Myocyte (in vitro differentiated cells): ENCODE measurements at places on chromosomes 6 and 20. TPM values are rescaled to one million over a fixed set of nuclear protein-coding genes. Genes with fewer than 3 reads are reported as not detected.

- no peak for DNase-seq
These were observed 474.7 kb downstream of the EPM2A start for GRCh38 chr6:145260484-145261175.

DNA sequence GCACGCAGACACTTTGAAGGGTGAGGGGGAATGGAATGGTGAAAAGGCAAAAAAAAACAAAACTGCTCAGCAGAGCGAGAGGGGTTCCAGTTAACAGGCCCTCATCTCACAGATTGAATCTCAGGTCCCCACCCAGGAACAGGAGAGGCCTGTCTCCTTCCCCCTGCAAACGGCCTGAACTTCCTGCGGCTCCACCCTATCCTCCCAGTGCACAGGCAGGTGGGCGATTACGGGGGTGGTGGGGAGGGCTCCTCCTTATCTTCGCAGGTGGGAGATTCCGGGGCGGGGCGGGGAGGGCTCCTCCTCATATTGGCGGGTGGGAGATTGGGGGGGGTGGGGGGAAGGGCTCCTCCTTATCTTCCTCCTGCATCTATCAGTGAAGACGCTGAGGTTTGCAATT, 129.0 kb downstream of the SOX4 start:
- DNase-seq = no peak

DNA sequence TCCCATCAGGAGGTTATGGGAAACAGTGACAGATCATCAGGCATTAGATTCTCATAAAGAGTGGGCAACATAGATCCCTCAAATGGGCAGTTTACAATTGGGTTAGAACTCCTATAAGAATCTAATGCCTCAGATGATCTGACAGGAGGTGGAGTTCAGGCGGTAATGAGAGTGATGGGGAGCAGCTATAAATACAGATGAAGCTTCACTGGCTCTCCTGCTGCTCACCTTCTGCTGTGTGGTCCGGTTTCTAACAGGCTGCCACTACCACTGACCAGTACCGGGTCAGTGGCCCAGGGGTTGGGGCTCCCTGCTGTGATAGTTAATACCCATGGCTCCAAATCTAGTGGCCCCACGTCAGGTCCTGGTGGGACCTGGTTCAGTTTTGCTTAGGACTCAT, 135.7 kb downstream of the OR2B2 start:
- no peak for DNase-seq

DNA sequence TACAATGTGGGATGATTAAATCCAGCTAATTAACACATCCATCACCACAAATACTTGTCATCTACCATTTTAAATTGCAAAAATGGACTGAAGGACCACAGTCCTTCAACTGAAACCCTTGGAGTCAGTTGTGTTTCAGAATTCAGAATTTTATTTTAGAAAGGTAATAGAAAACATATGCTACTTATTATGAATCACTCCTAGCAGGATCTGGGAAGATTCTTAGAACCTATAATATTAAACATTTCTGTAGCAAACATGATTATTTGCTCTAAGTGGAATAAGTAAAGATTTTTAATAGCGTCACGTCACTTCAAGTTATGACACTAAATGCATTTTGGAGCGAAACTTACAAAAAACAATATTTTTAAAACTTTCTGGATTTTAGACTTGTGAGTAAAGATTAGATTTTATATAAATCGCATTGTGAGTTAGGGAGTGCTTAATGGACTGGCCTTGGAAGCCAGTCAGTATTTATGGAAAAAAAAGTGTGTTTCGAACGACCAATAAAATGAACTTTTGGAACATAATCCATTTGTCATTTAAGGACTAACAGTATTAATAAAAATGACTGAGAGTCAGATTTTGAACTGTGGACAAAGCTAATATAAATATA, 71.8 kb upstream of the PHACTR2 start:
- no peak for DNase-seq

Gene PGC
- total RNA-seq = not detected in 2 replicates

GRCh38 chr20:23093613-23094012, 7.5 kb upstream of the CD93 start:
- DNase-seq = no peak

- no peak for DNase-seq
These were observed 546.6 kb downstream of the CD83 start for GRCh38 chr6:14664112-14664601.

Gene AVP
- total RNA-seq = not detected in 2 replicates

Gene TSPO2
- not detected in 2 replicates for total RNA-seq

DNA sequence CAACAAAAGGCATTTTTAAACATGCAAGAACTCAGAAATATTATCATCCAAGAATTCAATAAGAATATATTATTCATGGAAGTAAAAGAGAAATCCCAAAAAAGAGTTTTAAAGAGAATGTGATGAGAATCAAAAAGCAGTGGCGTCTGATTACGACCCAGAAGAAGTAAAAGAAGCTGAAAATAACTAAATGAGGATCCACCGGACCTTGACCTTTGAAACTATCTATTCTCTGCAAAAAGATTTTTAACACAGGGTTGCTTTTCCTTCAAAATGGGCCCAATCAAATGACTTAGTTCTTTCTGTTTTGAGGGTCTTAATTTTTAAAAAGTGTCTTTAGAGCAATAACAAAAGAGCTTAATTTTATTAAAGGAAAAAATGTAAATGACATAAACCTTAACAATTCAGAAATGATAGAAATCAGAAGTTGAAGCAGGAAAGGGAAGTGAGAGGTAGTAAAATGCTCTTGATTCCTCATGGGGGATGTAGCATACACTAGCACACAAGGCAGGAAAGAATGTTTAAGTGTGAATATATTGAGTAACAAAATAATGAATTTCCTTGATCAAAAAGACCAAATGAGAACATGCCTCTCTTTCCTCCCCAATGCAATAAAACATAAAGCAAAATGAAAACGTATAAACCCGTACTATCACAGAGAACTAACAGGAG, 223.1 kb upstream of the PRDM1 start:
- no peak for DNase-seq

DNA sequence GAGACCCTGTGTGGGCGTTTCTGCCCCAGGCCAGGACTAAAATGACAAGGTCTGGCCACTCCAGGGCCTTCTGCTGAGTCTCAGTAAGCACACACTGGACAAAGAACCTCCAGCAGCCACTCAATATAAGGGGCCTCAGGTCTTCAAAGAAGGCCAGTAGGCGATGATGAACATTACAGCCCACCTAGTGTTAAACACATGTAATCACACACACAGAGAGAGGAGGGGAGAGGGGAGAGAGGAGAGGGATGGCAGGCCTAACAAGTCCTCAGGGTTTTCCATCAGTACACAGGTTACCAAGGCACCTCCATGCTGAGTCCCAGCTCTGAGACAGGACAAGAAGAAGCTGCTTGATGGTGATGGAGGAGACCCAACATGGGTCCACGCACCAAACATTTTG, 325.6 kb downstream of the PTPRT start:
- DNase-seq = no peak

Gene MYLK4
- total RNA-seq = 5.6 and 9.4 TPM in 2 replicates

GRCh38 chr6:43229803-43230620, 731 bp upstream of the DNPH1 start:
- peak; percentile 5 for DNase-seq

- DNase-seq = no peak
These were observed 10.0 kb upstream of the BNIP5 start for GRCh38 chr6:36346486-36347273.

DNA sequence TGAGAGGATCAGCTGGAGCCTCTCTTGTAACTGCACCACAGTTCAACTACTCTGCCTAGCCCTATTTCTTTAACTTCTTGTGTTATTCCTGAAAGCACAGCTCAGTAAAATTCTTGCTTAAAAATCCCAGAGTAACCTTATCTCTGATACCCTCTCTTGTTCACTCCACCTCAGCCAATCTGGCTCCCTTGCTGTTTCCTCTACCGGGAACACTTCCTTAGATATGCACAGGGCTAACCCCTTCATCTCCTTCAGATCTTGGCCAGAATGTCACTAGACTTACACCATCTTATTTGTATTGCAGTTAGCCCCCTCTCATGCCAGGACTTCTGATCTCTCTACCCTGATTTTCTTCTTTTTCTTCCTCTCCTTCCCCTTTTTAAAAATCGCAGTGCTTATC, 2.6 kb upstream of the ZKSCAN3 start:
- DNase-seq = no peak

GRCh38 chr6:141326426-141326825, 806.3 kb upstream of the GJE1 start:
- peak; percentile 89 for DNase-seq

DNA sequence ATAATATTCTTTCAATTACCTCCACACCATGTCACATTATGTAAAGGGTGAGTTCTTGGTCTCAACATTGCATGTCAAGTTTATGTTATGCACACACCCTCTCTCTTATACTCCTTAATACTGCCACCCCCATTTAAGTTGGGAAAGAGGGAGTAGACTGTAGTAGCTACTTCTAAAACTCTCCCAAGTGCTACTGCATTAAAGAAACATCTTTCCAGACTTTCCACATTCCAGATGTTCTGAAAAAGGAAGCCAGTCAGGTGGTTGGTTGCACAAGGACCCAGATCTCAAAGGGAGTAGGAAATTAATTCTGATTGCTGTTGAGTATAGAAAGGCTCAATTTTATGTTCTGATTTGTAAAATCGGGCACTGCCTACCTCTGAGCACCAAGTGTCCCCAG, 419.5 kb downstream of the CD83 start:
- DNase-seq = no peak

DNA sequence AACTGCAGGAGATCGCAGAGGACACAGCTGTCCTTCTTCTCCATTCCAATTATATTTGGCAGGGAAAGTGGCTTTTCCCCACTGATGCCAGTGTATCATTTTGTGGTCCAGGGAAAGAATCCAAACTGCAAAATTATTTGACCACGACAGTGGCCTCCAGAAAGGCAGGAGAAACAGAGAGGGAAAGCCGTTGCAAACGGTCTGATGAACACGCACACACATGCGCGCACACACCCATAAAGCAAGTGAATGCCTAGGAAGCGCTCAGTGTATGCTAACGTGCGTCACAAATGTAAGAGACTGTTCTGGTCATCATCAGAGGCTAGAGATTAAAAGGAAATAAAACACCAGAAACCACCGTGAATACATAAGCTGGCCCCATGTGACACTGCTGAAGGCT, 54.0 kb downstream of the NPEPL1 start:
- DNase-seq = peak; percentile 61

DNA sequence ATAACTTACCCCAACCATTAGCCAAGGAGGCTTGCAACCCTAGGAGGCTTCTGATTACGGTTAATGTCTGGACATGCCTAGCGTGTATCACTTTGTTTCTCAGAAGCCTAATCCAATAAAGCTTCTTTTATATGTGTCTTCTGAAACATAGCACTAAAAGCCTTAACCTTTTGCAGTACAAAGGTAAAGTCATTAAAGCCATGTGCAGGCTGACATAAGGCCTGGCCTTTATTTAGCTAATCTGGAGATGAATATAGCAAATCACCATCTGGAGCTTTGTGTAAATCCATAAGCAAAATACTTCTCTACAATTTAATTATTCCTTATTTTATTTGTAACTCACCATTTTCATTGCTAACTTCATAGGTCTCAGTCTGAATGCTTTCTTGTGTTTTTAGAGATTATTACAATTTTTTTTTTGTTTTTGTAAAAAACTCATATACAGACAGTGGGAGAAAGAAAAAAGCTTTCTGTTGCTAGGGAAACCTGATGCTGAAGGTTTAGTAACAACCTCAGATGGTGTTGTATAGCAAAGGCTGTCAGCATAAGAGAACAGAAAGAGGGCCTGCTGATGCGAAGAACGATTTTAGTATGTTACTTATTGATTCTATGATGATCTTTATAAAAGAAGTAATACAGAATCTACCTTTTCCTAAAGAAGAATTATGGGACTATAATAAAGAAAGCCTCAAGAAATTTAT, at the start of gene EYS:
Gene EYS, minus strand, starts transcription at position 101 of the 701 bp plus-strand sequence. CDS start 211,816 bp downstream, outside the sequence.
- DNase-seq = no peak

Gene KHDC1L
- not detected in 2 replicates for total RNA-seq

DNA sequence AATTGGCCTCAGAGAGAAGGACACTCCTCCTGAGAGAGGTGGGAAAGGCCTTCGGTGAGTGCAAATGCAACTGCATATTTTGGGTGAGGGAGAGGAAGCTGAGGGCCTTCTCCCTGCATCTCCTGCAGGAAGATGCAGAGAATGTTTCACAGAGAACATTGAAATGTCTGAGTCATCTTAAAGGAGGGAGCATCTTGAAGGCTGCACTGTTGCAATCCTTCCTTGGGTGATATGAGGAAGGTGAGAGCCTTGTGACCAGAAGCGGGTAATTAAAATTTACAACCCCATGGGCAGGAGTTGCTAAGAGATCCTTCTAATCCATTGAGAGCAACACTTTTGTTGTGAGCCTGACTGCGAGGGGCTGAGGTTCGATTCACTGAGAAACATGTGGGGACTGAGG, 375.7 kb upstream of the MARCKS start:
- DNase-seq = no peak

- DNase-seq = no peak
These were observed 128.2 kb upstream of the AFDN start for GRCh38 chr6:167698540-167698939.
